ENCODE measurements at places on chromosomes 12 and 14. TPM values are rescaled to one million over a fixed set of nuclear protein-coding genes. Genes with fewer than 3 reads are reported as not detected.

GRCh38 chr12:106187155-106187789 is 48.5 kb upstream of the NUAK1 start:
- no peak for DNase-seq

DNA sequence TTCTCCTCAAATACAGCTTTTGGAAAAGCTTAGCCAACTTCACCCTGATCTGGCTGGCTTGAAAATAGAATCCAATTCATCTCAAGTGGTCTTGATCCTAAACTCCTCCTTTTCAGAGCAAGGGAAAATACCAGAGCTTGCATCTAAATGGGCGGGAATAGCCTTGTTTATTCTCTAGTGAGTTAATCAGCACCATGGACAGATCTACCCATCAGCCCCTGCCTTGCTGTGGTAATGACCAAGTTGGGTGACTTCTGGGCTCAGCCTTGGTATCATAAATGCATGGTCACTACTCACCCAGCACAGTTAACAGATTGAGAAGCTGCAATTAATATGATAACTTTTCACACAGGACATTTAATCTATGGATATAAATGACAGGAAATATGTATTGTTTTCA is 196.6 kb downstream of the GLT1D1 start:
- DNase-seq = no peak

The RNASE3 gene
- total RNA-seq = not detected

DNA sequence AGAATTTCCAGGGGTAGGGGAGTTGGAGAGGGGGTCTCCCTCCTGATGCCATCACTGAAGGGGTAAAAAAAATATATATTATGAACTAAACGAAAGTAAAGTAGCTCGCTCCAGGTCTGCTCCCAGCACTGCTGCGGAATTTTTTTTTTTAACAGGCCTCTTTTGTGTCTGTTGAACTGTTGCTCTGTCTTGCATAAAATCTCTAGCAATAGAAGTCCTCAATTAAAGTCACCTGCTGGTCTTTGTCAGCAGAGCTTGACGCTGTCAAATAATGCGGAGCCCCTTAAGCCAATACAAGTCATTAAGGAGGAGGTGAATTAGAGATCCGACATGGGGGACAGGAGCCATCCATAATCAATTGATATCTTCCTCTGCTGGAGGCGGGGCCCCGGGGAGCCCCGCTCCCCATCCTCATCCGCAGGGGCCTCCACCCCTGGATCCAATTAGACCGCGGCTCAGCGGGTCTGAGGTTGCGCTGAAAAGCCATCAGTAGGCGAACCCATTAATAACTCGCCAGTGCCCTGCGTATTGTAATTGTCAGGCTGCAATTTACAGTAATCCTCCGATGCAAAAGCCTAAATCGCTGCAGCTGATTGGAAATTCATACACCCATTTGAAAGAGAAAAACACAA is 85.6 kb downstream of the DICER1 start:
- DNase-seq = no peak

GRCh38 chr12:16581416-16581815 is 24.5 kb downstream of the LMO3 start:
- no peak for DNase-seq

DNA sequence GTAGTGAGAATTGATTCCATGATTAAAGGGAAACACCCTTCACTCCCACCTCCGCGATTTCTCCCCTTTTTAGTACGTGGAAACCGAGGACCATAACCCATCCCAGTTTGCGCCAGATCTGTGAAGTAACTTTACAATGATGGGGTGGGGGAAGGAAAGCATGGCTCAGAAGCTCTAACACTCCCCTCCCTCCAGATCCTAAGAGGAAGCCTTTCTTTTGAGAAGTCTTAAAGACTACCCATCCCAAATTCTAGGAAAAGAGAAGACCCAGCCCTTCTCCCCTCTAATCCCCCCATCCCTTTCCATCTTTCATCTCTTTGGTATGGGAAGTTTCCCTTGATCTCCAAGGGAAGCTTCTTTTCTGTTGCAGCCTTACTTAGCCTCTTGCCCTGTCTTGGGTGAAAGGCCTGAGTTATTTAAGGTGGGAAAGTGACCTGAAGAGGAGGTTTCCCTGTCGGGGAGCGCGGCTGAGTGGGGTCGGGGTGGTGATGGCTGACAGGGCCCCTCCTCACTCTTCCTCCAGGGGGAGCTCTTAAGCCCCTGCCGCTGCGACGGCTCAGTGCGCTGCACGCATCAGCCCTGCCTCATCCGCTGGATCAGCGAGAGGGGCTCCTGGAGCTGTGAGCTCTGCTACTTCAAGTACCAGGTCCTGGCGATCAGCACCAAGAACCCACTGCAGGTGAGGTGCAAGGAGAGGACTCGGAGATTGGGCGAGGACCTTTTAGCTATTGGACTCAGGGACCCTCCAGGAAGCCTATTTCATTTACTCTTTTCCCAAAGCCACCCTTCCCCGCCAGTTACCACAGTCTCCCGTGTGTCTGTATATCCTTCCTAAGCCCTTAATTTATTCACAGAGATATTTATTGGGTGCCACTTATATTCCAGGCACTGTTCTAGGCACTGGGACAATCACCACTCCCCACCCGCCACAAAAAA is 1.8 kb downstream of the MARCHF9 start:
- DNase-seq = peak; percentile 81

GRCh38 chr12:124508381-124509079 is 58.9 kb downstream of the NCOR2 start:
- DNase-seq = peak; percentile 40

The ALX1 gene
- total RNA-seq = not detected

The CD69 gene
- total RNA-seq = 174 TPM

The CLEC2D gene
- total RNA-seq = 240 TPM

The STON2 gene
- total RNA-seq = 0.58 TPM

The NID2 gene
- total RNA-seq = not detected

GRCh38 chr12:57085999-57086492 is 2.9 kb upstream of the NAB2 start:
- peak; percentile 75 for DNase-seq

The MARCHF9 gene
- total RNA-seq = 24.3 TPM

- no peak for DNase-seq
These were observed 142.3 kb downstream of the DICER1 start for GRCh38 chr14:95015046-95015445.

GRCh38 chr14:102633906-102634595 is 41.6 kb downstream of the RCOR1 start:
- no peak for DNase-seq

Data from activated CD8-positive, alpha-beta T cell treated with anti-CD3 and anti-CD28 coated beads for 36 hours (primary cell).